Brain (organoid and tissue), 16 donors: ENCODE measurements at places on chromosomes 3 and 15. TPM values are rescaled to one million over a fixed set of nuclear protein-coding genes. Genes with fewer than 3 reads are reported as not detected.

GRCh38 chr3:24374801-24375200, 119.8 kb downstream of the THRB start:
- no peak for DNase-seq

DNA sequence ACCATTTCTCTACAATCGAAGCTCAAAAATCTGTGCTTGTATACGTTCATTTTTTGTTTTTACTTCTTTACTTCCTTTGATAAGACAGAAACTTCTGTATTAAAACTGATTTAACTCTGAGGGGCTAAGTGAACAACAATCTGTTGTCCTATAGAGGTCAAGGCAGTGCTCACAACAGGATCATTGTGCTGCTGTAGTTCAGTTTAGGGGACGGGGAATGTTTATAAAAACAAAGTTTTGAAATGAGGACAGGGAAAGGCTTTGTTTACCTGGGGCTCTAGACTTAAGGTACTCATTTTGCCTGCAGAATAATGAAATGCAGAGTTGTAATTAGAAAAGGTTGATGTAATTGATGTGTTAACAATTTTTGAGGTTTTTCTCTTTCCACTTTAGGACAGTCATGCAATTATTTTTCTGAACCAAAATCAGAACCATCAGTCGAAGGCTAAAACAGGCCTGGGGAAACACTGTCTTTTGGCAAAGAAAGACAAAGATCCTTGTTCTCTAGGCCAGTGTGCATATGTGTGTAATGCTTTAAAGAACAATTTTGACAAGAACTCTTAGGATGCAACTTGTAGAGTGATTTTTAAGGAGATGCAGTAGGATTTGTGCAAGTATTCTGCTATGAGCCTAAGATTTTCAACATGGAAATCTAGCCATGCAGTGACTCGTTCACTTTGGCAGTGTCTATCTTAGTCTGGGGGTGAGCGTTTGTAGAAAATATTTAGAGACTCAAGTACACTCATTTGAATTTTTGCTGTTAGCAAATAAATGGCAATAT, 165.2 kb downstream of the PGPEP1L start:
- DNase-seq, result no peak

DNA sequence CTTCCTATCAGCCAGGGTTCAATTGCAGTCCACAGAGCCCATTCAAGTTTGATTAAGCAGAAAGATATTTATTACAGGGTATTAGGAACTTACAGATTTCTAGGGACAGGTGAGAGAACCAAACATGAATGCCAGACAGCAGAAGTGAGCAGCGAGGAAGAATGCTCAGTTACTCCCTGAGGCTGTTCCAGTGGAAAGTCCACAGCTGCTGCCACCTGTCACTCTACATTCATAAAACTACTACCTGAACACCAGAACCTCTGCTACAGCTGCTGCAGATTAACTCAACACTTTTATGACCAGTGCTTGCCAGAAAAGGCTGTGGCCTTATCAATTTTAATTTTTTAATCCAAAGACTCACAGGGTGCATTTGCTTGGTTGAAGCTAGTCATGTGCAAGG, 325.4 kb upstream of the ONECUT1 start:
- no peak for DNase-seq

- DNase-seq, result no peak
Measured at GRCh38 chr15:46879032-46879770, 838.1 kb upstream of the SEMA6D start.

The LHFPL4 gene
- polyA plus RNA-seq, result 12.6 TPM

DNA sequence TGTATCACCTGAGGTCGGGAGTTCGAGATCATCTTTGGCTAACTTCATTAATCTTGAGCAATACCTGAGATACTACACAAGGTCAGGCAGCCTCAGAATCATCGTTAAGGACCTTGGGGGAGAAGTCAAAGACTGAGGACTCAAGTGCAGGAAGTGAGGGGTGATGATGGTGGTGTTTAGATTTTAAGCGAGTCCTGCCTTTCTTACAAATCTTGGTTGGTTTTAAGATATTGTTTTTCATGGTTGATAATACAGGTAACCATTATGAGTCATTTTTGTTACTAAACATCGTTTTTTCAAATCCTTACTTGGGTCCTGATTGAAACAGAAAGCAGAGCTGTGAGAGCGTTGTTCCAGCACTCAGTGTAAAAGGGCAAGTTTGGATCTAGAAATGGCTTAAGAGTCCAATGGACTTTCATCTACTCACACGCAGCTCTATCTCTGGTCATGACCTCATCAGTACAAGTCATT, 4.1 kb downstream of the RASGRP1 start:
- no peak for DNase-seq

The ATP2B2 gene
- 13.9 TPM for polyA plus RNA-seq

DNA sequence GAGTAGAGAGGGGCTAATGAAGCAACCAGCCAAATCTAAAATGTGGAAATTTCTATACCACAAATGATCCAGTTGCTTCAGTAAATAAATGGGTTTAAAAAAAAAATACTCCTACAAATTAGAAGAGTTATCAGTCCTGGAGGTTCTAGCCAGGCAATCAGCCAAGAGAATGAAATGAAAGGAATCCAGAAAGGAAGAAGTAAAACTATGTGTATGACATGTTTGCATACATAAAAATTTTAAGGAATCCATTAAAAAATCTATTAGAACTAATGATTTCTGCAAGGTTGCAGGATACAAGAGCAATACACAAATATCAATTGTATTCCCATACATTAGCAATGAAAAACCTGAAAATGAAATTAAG, 9.6 kb downstream of the MESP2 start:
- no peak for DNase-seq

GRCh38 chr3:122932251-122932967, 95.2 kb downstream of the SEMA5B start:
- DNase-seq, result no peak

- no peak for DNase-seq
Measured at GRCh38 chr3:13713396-13713795, 164.5 kb downstream of the FBLN2 start.

DNA sequence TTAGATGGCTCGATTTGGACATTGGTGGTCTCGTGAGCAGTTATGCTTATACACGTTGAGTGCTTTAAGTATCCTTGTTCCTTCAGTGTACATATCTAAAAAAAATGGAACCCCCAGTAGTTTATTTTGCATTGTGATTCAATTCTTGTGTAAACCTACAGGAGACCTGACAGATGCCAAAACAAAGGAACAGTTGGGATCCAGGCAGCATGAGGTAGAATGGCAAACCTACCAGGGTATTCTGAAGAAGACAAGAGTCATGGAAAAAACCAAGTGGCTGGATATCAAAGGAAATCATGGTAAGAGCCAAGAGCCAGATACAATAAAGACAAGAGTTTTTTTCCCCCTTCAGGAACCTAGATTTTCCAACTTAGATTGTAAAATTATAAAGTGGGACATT, 2.0 kb downstream of the TMEM62 start:
- no peak for DNase-seq

The GOLGA8G gene
- not detected for polyA plus RNA-seq

- no peak for DNase-seq
Measured at GRCh38 chr3:185272033-185272432, 18.2 kb upstream of the EHHADH start.

DNA sequence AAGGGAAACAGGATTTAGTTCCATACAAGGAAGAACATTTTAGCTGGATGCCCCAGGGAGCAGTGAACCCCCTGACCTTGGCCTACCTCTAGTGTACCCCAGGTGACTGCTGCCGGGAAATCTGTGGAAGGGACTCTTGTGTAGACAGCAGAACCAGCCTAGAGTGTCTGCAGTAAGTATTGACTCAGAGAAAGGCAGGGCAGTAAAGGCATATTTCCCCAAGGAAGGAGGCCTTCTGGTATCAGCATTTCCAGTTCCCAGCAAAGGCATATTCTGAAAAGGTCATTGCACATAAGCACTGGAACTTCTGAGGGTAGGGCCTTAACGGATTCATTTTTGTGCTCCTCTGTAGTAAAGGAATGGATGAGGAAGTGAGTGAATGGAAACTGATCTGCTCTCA, 246.2 kb downstream of the FAM43A start:
- DNase-seq, result no peak

The FETUB gene
- polyA plus RNA-seq, result not detected

GRCh38 chr15:51121118-51121517, 26.4 kb upstream of the TNFAIP8L3 start:
- DNase-seq, result no peak

- no peak for DNase-seq
Measured at GRCh38 chr3:60199306-60199705, 1051.9 kb downstream of the FHIT start.

The CCR5 gene
- polyA plus RNA-seq, result 0.08 TPM

DNA sequence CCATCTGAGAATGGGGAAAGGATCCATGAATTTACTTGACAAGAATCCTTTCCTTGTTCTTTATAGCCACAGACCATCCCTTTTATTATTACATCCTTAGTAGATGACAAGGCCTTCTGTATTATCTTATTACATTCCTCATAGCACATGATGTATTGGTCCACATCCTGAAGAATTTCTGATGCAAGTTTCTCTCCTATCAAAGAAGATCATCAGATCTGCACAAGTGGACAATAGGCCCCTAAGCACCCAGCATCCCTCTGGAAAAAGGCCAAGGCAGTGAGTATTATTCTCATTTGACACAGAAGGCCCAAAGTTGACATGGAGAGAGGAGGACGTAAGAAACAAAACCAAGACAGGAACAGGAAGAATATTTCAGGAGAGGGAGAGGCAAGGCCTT, 31.4 kb downstream of the MYL3 start:
- DNase-seq, result no peak

The TTC21A gene
- 1.7 TPM for polyA plus RNA-seq

GRCh38 chr3:135453326-135453725, 512.2 kb upstream of the PPP2R3A start:
- peak; percentile 53 for DNase-seq

GRCh38 chr3:167978071-167978470, 117.7 kb downstream of the GOLIM4 start:
- peak; percentile 4 for DNase-seq

The ZBBX gene
- not detected for polyA plus RNA-seq

- no peak for DNase-seq
Measured at GRCh38 chr15:54149115-54149531, 170.9 kb downstream of the UNC13C start.

The ADPRH gene
- polyA plus RNA-seq, result 1.2 TPM

The KIF23 gene
- 10.9 TPM for polyA plus RNA-seq

GRCh38 chr3:71514621-71515020, 68.9 kb downstream of the FOXP1 start:
- no peak for DNase-seq

DNA sequence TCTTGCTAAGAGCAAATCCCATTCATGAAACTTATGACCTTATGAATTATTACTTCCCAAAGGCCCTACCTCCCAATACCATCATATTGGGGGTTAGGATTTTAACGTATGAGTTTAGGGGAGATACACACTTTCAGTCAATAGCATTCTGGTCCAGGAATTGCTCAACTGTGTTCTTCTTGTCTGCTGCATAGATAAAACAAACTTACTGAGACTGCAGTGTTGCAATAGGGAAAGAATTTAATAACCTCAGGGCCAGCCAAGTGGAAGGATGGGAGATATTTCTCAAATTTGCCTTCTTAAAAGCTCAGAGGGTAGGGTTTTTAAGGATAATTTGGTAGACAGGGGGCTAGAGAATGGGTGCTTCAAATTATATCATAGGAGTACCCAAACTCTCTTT, 625.8 kb downstream of the OTOL1 start:
- no peak for DNase-seq

The SLC28A1 gene
- polyA plus RNA-seq, result not detected

GRCh38 chr15:76904461-76905012, 603 bp downstream of the SCAPER start:
- DNase-seq, result peak; percentile 82

- DNase-seq, result no peak
Measured at GRCh38 chr15:100517846-100518245, 10.9 kb downstream of the CERS3 start.

The CCDC39 gene
- 0.14 TPM for polyA plus RNA-seq

DNA sequence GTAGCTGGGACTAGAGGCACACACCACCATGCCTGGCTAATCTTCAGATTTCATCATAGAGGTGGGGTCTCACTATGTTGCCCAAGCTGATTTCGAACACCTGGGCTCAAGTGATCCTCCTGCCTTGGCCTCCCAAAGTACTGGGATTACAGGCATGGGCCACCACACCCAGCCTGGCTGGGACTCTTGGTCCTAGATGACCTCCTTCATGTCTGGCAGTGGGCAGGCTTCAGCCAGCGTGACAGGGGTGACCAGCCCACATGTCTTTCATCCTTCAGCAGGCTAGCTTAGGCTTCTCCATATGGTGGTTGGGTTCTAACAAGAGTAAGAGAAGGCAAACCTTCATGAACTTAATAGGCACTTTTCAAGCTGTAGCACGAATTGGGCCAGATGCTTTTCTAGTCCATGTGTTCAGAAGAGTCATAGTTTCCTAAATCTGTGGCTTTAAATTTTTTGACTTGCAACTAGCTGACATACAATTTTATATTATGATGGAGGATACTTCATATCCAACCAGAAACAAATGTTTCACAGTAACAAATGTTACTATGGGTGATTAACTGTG, 7.6 kb downstream of the GPD1L start:
- no peak for DNase-seq

The HDAC11 gene
- 54.1 TPM for polyA plus RNA-seq

The AHSG gene
- polyA plus RNA-seq, result not detected

- DNase-seq, result no peak
Measured at GRCh38 chr3:118593277-118593670, 441.4 kb downstream of the IGSF11 start.

GRCh38 chr15:66966256-66966655, 99.1 kb upstream of the SMAD3 start:
- DNase-seq, result no peak

DNA sequence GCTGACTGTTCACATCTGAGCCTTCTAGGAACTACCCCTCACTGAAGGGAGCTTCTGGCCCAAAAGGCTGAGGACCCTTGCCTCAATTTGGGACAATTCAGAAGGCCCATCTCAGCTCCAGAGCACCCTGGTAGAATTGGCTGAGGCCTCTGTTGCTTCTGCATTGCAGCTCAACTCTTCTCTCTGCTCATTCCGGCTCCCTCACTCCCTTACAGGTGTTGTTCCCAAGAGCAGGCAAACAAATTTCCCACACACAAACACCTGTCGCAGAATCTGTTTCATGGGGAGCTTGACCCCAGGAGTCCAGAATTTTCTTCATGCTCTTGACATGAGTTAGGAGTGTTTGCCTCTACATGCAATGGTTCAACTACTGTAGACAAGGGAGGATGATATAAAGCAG, 78.7 kb downstream of the CRYGS start:
- no peak for DNase-seq

DNA sequence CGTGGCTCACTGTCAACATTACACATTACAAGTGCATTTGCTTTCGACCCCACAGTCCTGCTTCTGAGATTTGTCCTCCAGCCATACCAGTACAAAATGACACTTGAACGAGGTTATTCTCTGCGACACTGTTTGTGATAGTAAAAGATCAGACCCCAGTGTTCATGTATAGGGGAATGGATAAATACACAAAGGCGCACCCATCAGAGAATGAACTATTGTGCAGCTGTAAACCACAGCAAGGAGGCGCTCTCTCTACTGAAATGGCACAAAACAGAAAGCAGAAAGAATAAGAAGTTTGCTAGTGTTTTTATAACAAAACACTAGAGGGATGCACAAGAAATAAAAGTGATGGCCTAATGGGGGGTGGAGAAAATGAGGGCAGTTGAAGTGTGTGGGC, 4.9 kb upstream of the CHSY1 start:
- no peak for DNase-seq

The PEX11A gene
- polyA plus RNA-seq, result 6.5 TPM
